ENCODE measurements at places on chromosomes 16 and 17.

DNA sequence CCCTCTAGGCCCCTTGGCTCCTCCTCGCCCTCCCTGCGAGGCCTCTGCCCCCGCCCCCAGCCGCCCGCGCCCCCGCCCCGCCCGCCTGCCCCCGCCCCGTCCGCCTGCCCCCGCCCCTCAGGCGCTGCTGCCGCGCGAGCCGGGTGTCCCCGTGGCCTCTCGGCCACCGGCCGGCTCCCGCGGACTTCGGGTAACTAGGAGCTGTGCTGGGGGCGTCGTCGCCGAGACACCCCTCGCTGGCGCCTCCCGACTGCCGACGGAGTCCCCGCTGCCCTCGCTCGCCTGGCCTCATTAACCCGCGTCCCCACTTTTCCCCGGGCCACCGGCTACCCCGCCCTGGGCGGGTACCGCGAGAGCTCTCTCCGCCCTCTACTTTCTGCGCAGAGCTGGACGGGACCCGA lies at the start of gene TLCD1:
Gene TLCD1 (minus strand): TSS at position 8 of the 401 bp plus-strand sequence. CDS start 136 bp downstream, outside the sequence.
- ATAC-seq: peak; percentile 59

DNA sequence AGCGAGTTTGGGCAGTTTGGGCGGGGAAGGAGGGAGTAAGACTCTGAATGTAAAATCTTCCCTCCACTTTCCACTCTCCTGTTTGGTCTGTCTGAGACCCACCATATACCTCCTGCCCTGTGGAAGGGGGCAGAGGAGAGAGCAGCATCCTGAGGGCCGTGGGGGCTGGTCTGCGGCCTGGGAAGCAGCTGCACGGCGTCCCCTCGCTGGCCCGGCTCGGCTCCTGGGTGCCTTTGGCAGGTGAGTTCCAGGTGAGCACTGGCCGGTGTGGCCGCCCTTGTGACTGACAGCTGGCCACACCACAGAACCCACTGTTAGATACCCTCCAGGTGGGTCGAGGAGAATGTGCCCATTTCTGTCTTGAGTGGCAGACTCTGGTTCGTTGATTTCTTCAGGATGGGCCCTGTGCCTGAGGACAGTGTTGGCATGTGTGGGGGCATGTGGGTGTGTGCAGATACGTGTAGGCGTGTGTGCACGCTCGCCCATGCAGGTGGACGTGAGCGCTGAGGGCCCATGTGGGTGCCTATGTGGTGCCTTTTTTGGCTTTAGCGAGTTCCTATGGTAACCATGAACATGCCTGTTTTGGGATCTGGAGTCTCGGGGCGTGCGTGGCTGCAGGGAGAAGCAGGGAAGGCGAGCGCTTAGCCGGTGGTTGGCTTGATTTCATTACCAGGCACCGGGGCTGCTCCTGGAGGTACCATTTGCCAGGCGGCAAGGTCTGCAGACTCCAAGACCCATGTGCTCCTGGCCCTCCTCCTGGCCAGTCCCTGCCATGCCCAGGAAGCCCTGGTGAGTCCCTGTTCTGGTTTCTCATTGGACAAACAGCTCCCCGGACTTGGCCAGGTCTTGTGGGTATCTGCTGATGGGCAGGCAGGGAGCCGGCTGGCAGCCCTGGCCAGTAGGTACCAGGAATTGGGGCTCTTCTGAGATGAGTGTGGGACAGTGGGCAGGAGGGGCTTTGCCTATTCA lies 12.4 kb downstream of the RAP1GAP2 start:
- ATAC-seq: no peak

DNA sequence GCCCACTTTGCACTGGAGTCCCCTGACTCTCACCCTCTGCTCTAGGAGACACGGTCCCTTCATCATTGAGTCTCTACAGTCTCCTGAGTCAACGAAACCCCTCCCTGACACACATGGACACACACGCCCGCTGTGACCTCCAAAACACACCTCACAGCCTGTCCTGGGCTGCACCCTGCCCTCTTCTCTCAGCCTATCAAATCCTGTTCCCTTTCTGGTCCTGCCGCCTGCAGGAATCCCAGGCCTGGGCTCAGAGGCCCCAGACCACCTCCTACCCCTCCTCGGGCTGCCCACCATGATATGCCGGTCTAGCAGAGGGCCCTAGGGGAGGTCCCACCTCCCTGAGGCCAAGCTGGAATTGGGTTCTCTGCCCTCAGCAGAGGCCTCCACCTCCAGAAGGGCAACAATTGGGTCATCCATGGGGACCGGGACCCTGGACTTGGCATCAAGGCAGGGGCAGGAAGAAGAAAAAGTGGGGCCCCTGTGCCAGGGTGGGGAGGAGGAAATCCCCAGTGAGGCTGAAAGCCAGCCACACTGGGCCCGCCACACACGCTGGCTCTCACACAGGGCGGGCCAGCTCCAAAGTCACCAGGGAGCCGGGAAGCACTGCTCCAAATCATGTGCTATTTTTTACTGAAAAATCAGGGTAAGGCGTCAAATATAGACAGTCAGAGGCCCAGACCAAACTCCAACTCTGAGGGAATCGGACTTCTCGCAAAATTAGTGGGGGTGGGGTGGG lies 3.4 kb downstream of the PPP1R9B start:
- no peak for ATAC-seq

GRCh38 chr16:55760310-55761001 lies 72.4 kb downstream of the CES1 start:
- no peak for ATAC-seq

- ATAC-seq: no peak
These were observed 114.6 kb downstream of the PRKCB start for GRCh38 chr16:23950291-23950894.

DNA sequence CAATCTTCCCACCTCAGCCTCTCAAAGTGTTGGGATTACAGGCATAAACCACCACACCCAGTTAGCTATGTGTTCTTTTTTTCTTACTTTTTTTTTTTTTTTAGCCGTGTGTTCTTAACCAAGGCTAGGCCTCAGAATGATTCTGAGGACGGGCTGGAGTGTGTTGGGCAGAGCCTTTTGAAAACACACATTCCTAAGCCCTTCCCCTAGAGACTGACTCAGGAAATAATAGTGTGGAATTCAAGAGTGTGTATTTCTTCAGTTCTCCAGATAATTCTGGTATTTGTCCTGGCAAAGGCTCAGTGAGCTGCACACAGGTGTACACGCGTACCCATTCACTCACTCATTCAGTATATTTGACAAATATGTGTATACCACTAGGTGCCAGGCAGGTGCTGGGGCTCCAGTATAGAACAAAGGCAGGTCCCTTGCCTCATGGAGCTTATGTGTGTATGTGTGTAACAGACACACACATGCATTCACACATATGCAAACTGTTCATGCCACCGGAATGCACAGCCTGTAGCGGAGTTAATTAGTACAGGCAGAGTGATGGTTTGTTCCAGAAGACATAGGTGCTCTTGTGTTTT lies 19.4 kb upstream of the NFATC3 start:
- no peak for ATAC-seq

DNA sequence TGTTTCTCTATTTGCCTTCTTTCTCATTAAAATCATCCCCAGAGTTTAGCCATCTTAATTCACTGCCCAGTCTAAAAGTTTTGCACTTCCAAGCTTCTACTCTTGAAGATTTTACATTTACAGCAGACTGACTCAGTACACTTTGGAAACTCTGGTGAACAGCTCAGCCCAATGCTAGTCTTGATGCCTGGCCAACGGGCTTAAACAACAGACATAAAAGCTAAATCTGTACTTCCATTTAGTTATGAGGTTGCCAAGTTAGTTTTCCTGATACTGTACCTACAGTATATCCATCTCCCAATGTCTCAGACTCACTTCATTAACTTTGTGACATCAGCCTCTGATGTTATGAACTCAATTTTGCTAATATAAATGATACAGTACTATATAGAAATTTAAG lies 891.8 kb upstream of the SOX9 start:
- ATAC-seq: no peak

- ATAC-seq: no peak
These were observed 5.3 kb downstream of the CEP131 start for GRCh38 chr17:81217491-81217890.

- no peak for ATAC-seq
These were observed 224.3 kb downstream of the HS3ST4 start for GRCh38 chr16:25916037-25916436.

DNA sequence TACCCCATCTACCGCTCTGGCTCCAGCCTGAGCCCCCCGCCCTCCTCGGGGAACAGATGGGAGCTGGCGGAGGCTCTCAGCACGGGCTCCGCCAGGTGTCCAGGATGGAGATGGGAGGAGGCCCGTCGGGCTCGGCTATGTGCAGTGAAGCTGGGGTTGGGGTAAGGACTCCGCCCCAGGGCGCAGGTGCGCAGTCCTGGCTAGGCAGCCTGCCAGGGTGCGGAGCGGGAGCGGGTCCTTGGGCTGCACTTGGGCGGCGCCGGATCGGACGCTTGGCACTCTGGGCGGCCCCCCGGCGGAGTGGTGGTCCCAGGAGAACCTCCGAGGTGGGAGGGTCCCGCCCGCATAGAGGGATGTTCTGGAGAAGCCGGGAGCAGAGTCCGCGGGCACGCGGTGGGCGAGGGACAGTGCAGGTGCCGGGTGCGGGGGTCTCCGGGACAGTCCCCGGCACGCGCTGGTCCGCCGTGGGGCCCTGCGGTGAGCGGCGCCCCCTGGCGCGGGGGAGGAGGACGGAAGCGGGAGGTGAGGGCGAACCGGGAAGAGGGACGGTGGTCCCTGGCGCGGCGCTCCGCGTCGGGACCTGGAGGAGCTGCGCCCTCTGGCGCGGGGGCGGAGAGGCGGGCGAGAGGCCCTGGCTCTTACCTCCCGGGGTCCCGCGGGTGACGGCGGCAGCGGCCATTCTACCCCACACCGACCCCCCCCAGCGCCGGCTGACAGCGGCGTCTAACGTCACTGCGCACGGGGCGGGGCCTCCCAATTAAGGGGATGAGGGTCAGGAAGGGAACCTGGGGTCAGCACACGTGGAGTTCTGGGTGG lies at the start of gene CAMTA2:
Gene CAMTA2 (minus strand): TSS at position 725 of the 816 bp plus-strand sequence. CDS start 1,453 bp downstream, outside the sequence.
- peak; percentile 94 for ATAC-seq

DNA sequence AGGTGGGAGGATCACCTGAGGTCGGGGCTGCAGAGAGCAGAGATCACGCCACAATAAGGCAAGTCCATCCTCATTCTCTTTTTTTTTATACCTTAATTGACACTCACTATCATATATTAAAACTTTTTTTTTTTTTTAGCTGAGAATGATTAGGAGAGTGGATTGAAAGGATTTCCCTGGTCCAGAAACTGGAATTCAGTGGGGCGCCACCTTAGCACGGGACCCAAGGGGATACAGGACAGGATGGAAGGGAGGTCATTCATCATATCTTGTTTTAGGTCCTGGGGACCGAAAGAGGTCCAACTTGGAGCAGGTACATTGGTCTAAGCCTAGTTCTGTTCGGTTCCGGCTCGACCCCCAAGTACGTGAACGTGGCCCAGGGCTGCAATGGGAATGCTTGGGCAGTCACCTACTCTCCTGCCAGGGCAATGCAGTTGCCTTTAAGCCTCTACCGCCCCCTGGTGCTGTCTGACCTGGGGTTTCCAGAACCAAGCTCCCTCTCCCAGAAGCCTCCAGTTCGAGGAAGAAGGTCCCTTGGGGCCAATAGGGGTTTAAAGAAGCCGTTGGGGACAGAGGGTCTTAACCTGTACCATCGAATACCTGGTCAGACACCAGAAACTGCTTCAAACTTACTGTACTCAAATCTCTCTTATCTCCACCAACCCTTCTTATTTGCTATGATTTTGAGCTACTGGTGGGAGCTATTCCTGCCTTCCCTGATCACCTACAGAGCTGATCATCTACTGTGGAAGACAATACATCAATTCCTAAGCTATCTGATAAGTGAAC lies 19.9 kb upstream of the GPATCH8 start:
- ATAC-seq: no peak

DNA sequence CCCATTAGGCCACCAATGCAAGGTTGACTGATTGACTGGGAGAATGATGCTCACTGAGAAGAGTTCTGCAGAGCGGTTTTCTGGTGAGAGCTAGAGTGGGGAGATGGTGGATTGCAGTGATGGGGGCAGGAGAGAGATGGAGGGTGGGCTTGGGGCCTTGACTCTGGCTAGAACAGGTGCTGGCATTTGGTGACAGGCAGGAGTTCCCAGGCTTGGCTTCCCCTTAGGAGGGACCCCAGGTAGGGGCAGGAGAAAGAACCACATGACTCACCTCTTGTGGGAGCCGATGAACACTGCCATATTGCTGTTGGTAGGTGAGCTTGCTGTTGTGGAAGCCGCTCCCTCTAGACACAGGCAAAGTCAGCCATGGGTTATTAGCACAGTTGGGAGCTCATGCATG lies 8.0 kb downstream of the CD300LB start:
- ATAC-seq: no peak

GRCh38 chr16:89482150-89482816 lies 8.1 kb downstream of the ANKRD11 start:
- no peak for ATAC-seq

DNA sequence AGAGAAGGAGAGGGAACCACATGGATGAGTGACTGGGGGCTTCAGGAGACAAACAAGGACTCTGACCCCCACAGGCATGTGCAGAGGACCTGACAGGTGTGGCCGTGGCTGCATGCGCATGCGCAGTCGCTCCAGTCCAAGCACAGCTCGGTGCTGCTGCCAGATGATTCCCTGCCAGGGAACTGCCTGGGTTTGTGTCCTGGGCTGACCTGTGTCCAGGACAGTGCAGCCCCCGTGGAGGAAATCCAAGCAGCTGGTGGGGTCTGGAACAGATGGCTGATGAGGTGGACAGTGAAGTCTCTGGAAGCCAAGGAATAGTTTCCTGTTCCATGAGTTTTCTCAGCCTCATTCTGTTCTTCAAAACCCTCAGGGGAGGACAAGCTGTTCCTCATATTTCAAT lies 27.3 kb downstream of the LASP1 start:
- ATAC-seq: no peak

- ATAC-seq: no peak
These were observed 109.0 kb downstream of the USP31 start for GRCh38 chr16:23040246-23040645.

- no peak for ATAC-seq
These were observed 3.1 kb downstream of the NUDT21 start for GRCh38 chr16:56448005-56448404.

DNA sequence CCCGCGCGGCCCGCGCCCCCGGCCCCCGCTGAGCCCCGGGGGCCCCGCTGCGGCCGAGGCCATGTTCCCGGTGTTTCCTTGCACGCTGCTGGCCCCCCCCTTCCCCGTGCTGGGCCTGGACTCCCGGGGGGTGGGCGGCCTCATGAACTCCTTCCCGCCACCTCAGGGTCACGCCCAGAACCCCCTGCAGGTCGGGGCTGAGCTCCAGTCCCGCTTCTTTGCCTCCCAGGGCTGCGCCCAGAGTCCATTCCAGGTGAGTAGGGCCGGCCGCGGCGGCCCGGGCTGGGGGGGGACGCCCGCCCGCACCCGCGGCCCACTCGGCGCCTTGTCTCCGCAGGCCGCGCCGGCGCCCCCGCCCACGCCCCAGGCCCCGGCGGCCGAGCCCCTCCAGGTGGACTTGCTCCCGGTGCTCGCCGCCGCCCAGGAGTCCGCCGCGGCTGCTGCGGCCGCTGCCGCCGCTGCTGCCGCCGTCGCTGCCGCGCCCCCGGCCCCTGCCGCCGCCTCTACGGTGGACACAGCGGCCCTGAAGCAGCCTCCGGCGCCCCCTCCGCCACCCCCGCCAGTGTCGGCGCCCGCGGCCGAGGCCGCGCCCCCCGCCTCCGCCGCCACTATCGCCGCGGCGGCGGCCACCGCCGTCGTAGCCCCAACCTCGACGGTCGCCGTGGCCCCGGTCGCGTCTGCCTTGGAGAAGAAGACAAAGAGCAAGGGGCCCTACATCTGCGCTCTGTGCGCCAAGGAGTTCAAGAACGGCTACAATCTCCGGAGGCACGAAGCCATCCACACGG lies 504 bp downstream of the MAZ start:
- ATAC-seq: peak; percentile 3

GRCh38 chr17:50920041-50920410 lies 53.9 kb upstream of the TOB1 start:
- ATAC-seq: no peak
